ENCODE measurements at places on chromosomes 3 and 15.

DNA sequence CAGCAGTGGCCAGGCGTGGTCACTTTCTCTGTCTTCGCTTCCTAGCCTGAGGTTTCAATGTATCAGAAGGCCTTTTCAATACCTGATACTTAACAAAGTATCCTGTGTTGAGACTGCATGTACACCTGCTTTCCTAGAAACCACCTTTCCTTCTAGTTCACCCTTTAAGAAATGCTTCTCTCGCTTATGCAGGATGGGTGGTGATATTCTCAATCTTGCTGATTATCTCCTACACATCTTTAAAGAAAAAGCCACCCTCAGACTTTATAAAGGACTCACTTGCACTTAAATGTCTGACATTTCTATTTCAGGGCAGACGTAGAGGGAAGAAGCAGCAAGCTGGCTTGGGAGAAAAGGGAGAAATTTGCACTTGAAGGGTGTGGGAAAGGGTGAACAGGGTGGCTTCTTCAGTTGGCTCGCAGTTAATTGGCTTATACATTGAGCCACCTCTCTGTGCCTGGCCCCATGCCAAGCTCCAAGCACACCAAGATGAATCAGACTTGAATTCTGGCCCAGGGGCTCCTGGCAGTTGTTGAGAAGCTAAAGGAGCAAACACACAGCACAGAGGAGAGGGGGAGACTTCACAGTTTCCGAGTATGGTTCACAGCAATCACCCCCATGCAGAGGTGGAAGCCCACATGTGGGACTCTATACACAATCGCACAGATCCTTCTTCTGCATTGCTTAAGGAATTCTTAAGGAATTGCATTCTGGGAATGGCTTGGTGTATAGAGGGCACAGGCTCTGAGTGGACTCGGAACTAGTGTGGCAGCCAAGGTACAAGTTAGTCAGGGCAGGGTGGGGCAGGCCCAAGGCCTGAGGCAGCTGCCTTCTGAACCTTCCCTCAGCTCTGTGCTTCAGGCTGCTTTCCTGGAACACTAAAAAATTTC is 1.3 kb downstream of the ARL6IP5 start:
- no peak for DNase-seq

DNA sequence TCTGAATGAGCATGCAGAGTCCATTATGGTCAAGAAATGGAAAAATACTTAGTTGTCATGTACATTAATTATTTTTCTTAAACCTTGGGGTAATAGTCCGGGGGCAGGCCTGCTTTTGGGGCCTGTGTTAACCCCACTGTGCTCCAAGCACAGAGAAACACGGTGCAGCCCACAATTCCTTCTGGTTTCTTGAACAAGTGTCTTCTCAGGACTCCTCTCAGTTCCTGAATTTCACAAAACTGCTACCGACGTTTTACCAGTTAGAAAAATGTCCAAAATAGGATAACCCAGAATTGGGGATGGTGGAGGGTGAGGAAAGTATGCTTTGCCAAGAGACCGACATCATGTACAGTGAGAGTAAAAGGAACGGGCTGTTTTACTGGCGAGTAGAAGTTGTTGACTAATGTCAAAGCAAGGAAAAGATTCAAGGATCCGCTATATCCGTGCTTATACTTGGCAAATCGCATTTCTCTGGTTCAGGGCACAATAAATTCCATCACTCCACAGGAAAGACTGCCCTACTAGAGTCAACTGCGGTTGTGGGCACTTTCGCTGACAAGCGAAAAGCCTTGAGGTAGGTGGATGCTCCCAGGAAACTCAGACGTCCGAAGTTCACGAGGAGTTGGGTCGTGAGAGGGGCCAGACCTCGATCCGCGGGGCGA is 495 bp upstream of the NXPE3 start:
- no peak for DNase-seq

GRCh38 chr15:30985081-30985531 is 6.3 kb downstream of the MTMR10 start:
- DNase-seq, result no peak

DNA sequence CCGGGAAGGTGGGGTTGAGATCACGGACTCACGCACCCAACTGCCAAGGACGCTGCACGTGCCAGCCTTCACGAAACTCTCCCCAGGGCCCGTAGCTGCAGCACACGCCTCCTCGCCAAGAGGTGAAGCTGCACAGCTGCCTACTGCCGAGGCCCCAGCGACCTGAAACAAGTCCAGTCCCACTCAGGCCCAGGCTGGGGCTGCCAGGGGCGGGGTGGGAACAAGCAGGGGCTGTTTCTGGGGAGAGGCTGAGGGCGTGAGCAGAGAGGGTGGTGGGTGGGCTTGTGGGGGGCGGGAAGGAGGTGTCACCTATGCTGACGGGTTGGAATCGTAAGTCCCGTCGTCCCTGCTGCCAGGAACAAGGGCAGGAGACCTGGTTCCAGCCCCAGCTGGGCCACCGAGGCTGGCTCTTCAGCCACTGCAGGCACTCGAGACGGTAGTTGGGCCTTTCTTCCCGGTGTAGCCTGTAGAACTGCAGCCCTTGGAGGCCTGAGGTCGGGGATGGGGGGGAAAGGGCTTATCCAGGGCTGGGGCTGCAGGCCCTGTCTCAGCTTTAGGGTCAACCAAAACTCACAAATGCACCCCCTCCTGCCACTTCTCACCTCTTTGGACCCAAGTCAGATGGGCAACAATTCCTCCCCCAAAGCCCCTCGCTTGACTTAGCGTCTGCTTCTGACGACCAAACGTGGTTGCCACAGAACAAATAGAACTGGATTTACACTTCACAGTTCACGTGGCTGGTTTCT is 44.4 kb downstream of the MUC20 start:
- DNase-seq, result no peak

DNA sequence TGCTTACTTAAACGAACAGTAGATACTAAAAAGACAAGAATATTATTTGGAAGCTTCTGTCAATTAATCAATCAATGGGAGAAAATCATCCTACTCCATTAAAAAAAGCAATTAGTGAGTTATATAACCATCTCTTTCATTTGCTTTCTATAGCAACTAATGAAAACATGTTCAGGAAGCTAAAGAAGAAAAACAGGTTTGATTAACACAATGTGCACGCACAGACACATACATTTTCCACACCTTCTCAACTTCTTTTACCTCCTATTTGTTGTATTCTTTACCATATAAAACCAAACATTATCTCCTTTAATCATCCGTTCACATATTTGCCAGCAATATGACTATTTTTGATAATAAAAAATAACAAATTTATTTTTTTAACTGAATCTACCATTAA is 111.3 kb downstream of the GBE1 start:
- DNase-seq, result no peak

GRCh38 chr3:32897001-32897601 is 54.3 kb upstream of the CCR4 start:
- DNase-seq, result no peak

DNA sequence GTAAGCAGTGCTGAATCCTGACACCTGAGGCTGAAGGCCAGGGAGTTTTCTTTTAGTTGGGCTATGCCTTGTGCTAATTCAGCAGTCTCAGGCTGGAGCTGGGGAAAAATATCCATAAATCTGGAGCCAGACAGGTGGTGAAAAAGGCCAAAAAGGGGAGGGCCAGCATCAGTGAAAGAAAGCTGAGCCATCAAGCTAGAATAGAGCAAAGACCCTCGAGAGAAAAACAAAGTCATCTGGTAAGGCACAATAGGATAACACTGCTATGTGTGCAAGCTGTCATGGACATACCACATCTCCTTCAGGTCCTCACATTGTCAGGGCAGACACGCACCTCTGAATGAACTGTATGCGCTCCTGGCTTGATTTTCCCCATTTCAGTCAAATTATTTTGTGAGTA is 687.9 kb downstream of the SQOR start:
- DNase-seq, result no peak

DNA sequence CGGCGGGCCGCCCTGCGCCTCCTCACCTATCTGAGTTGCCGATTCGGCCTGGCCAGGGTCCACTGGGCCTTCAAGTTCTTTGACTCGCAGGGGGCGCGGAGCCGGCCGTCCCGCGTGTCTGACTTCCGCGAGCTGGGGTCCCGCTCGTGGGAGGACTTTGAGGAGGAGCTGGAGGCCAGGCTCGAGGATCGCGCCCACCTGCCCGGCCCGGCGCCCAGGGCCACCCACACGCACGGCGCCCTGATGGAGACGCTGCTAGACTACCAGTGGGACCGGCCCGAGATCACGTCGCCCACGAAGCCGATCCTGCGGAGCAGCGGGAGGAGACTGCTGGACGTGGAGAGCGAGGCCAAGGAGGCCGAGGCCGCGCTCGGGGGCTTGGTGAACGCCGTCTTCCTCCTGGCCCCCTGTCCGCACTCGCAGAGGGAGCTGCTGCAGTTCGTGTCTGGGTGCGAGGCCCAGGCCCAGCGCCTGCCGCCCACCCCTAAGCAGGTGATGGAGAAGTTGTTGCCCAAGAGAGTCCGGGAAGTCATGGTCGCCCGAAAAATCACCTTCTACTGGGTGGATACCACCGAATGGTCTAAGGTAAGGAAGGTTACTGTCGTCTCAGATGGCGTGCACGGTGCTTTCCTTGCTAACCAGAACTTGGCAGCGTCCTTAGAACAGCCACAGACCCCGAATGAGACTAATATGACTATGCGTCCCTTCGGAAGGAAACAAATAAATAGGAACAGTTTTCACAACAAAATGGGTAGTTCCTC is 567 bp downstream of the TICRR start:
- peak; percentile 6 for DNase-seq

DNA sequence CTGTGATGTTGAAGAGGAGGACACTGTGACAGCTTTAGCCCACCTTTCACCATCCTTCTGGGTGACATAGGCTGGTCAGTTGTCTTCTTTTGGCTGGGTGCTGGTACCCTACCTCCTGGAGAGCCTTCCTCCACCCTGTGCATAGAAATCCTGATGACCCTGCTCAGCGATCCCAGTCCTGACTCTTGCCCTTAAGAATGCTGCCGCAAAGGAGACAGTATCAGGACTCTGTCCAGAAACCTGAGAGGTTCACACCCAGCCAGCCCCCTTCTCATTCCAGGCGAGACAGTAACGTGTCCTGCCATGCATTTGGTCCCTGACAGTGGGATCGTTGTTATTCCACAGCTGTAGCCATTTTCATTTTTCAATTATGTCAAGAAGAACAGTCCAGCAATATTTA is 312.8 kb upstream of the CHRM5 start:
- no peak for DNase-seq

GRCh38 chr3:181718369-181718768 is 6.6 kb downstream of the SOX2 start:
- no peak for DNase-seq

GRCh38 chr3:45441584-45442310 is 53.4 kb downstream of the LARS2 start:
- DNase-seq, result no peak

GRCh38 chr3:180184816-180185215 is 148.1 kb upstream of the PEX5L start:
- no peak for DNase-seq

- DNase-seq, result no peak
Measured at GRCh38 chr3:189981668-189982067, 139.0 kb downstream of the P3H2 start.

- DNase-seq, result peak; percentile 23
Measured at GRCh38 chr3:129224984-129225393, 24.4 kb upstream of the COPG1 start.

GRCh38 chr3:159829539-159830227 is 159.0 kb upstream of the IL12A start:
- no peak for DNase-seq

Measured in GM19239 (cell line).